ENCODE measurements at places on chromosomes 12 and 14.

GRCh38 chr12:95637471-95638155 is 86.3 kb upstream of the USP44 start:
- no peak for DNase-seq

DNA sequence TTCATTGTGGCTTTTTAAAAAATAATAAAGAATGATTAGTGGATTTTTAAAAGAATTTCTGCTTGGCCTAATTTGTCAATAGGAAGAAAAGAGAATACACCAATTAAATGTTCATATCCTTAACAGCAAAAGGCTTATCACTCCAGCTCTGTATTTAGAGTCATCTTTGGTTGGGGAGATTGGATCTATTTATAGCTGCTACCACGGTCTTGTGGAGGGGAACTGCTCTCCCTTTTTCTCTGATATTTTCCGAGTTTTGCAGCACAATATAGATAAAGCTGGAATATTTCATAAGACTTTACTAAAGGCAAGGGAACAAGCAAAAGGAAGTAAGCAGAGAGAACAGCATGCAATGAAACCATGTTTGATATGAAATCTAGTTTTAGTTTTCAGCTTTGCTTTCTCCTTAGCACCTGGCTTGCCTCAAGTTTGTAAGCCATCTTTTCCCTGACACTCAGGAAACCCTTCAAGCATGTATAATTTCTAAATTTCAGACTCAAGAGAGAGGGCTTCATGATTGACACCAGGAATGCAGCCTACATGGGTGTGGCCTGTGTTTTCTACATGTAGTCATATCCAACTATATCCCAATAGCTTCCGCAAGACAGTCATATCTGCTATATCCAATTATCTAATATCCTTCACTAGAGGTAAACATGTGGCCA is 35.2 kb downstream of the BRMS1L start:
- no peak for DNase-seq

DNA sequence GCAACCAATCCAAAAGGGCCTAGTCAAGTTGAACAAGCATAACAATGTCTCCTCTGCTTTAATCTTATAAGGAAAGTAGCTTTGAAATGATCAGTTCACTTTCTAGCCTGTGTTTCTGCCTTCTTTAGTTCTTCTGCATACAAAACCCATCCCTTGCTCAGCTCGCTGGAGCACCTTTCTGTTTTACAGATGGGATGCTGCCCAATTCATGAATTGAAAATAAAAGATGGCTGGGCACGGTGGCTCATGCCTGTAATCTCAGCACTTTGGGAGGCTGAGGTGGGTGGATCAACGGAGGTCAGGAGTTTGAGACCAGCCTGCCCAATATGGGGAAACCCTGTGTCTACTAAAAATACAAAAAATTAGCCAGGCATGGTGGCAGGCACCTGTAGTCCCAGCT is 4.5 kb upstream of the RFC5 start:
- no peak for DNase-seq

GRCh38 chr14:74240794-74241651 is 1.8 kb downstream of the VSX2 start:
- DNase-seq: no peak

GRCh38 chr14:36827861-36828260 is 166.2 kb downstream of the PAX9 start:
- DNase-seq: no peak

DNA sequence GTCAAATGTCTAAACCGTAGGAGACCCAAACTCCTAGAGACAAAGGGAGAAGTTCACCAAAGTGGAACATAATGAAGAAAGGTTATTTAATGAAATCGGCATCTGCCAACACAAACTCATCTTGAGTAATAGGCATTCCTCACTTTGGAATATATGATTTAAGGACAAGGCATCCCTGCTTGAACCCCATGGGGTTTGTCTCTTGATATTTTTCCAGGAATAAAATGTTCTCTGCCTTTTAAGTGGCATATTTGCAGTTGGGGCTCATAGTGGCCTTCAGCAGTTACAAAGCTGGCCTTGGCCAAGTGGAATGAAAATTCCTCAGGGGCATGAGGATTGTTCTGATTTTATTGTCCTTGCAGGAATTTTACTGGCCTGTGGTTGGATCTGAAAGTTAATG is 7.1 kb downstream of the POP5 start:
- no peak for DNase-seq

GRCh38 chr12:67807814-67808213 is 159.3 kb downstream of the DYRK2 start:
- DNase-seq: no peak

DNA sequence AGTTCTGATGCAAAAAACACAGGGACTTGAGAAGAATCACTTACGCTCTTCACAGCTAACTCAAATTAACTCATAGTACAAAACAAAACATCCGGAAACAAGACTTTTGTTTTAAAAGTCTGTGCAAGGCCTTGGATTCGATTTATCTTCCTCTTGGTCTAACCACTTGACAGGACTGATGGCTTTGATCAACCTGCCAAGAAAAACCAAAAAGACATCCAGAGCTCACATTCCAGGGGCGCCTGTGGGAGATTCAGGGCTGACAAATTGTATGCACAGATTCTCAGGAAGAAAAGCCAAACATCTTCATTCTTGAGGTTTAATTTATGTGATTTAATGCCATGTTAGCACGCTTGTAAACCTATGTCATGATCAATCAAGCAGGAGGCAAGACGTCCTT is 129.1 kb upstream of the TMCC3 start:
- DNase-seq: no peak

DNA sequence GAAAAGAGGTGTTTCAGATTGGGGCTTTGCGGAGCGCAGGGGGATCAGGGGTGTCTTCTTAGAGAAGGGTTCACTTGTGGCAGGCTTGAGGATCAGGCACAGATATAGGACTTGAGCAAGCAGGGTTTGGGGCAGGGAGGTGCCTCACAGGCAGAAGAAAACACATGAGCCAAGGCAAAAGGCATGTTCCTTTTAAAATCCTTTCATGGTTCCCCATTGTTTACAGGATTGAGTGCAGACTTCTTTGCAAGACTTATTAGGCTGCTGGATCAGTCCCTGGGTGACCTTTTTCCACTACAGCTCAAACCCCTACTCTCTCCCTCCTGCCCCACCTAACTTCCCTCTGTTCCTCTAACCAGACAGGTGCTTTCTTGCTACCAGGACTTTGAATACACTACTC is 19.7 kb downstream of the HSPB8 start:
- no peak for DNase-seq

DNA sequence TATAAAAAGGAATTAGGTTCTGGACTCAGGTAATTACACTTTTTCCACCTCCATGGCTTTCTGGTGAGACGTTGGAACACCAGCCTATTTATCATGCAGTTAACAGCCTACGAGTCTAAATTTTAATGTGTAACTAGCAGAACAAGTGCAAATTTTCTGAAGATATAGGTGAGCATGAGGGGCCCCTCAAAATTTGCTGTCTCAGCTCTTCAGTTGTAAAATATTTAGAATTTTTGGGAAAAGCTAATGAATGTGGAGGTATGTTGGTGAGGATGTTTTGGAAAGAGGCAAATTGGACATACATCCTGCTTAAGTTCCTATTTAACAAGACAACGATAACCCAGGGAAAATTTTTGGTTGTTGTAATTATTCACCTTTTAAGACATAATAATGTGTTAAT is 25.3 kb upstream of the BCAT1 start:
- no peak for DNase-seq

DNA sequence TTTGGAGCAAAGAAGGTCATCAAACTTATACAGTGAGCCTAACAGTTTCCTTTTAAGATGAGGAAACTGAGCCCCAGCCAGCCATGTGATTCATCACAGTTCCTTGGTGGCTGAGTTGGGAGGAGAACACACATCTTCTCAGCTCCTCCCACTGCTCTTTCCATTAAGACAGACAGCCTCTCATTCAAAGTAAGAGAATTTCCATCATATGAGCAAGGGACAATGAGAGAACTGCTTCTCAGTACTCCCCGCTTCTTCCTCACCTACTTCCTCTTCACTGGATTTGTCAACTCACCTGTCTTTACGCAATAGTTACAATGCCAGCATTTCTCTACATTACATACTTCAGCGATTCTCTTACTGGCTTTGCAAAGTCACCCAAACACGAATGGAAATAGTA is 2.2 kb downstream of the IFNG start:
- no peak for DNase-seq

GRCh38 chr14:50937325-50937724 is 7.0 kb downstream of the PYGL start:
- DNase-seq: no peak

GRCh38 chr12:33472299-33472698 is 32.7 kb upstream of the SYT10 start:
- no peak for DNase-seq

DNA sequence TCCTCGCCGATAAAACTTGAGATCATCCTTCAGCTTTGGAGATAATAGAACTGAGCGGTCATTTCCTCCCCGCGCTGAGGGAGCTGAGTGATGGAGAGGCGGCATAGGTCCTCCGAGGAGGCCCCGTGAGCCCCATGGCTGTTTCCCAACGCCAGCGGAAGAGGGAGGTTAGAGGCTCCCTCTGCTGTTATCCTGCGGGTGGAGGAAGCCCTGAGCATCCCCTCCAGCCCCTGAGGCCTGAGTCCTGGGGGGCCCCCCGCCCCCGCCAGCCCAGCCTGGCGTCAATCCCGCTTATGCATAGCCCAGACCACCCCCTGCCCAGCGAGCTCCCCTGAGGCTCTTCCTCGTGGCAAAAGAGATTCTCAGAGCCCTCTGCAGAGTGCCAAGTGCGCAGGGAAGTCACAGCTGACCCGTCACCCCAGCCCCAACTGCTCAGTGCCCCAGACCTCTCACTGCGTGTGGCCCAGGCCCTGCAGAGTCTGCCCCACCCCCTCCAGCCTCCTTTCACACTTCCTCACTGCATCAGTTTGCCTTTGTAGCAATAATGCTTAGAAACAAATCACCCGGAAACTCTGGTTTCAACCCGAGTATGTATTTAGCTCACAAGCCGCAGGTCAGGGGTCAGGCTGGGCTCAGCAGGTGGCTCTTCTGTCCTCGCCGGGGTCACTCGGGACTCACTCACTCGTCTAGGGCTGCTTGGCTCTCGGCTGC is 44.7 kb upstream of the GALNT9 start:
- DNase-seq: no peak

- DNase-seq: no peak
These were observed 582 bp downstream of the SGPP1 start for GRCh38 chr14:63727231-63727735.

GRCh38 chr14:73746520-73747378 is 32.6 kb upstream of the PNMA1 start:
- DNase-seq: no peak

DNA sequence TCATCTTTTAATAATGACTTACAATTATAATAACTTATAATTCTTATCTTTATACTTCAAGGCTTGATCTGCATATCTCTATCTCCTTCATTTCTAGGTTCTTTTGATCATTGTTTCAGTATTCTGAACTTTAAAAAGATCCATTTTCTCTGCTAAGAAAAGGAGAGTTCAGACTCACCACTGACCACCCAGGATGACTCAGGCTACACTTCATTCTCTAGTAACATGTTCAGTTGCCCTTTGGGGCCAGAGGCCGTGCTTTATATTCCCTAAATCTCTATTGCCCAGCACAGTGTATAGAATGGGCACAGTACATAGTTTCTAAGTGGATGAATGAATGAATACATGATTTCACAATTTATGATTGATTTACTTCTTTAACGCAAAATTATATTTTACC is 268.7 kb downstream of the AKAP6 start:
- DNase-seq: no peak

GRCh38 chr14:99747582-99748330 is 45.5 kb upstream of the EML1 start:
- no peak for DNase-seq

DNA sequence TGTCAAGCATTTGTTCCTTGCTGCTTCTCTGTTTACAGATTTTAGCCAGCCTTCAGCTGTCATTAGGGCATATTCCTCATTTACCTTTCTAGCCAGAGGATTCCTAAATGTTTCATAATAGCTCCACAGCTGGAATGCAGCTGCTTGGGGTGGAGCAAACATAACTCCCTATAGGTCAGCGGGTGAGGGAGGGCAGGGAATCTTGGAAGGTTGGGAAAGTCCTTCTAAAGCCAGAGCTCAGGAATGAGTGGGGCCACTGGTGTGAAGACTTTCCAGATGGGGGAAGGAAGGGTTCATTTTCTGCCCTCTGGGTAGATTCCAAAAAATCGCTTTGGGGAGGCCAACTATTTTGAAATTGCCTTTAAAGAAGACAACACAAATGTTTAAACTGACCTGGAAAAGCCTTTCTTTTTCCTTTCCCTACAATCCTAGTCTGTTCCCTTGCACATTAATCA is 16.3 kb upstream of the IRF2BPL start:
- no peak for DNase-seq

GRCh38 chr12:122067548-122067947 is 11.0 kb upstream of the MLXIP start:
- DNase-seq: no peak

GRCh38 chr14:103597623-103598377 is 31.2 kb upstream of the KLC1 start:
- no peak for DNase-seq

DNA sequence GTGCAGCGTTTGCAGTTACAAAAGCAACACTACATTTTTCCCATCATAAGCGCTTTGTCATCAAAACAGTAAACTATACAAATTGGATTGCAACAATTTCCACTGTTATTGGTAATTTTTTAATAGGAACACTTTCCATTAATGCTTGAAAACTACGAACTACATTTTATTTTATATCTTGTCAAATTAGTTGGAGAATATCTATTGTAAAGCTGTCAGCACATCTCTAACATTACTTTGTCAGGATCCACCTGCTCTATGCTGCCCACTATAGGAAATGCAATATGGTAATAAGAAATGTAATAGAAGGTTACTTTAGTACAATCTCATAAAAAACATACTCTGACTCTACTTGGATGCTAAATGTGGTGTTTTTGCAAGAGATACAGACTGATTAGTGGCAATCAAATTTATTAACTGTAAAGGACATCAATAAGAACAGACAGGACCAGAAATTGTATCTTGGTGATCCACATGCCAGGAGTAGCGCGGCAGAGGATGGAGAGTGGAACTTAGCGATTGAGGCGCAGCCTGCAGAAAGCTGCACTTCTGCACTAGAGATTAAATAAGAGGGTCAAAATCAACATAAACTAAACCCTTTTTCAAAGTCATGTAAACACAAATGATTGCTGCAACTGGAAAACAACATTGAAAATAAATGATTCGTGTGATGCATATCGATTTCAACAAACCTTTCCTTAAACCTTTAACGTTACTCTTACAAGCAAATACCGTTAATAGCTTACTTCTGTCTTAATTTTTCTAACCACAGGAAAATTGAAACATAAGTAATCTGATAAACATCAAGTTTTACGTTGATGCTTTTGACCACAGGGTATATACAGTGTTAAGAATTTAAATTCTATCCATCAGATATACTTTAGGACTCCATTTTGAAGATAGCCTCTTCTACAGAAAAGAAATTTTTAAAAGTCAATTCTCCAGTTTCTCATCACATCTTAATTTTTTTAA is 3.6 kb upstream of the ARID2 start:
- DNase-seq: peak; percentile 7

DNA sequence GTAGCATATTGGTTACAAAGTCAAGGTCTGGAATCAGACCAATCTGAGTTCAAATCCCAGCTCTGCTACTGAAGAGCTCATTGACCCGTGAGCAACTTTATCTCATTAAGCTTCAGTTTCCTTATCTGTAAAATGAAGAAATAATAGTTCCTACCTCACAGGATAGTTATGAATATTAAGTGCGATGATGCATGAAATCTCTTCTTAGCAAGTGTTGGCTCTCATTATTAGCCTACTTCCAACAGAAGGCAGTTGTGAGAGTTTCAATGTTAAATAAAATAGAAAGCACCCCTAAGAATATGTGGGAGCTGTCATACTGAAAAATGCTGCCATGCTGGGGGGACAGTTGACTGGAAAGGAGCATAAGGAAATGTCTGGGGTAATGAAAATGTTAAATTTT is 39.0 kb upstream of the ITPR2 start:
- no peak for DNase-seq

All from hippocampal formation (tissue), 2 donors.